ENCODE measurements at places on chromosomes 6 and 20. TPM values are rescaled to one million over a fixed set of nuclear protein-coding genes. Genes with fewer than 3 reads are reported as not detected.

Gene SLC22A2
- total RNA-seq: not detected

Gene GSTA3
- total RNA-seq: not detected

Gene RIMS4
- not detected for total RNA-seq

Gene TREML2
- total RNA-seq: not detected

Gene GDAP1L1
- not detected for total RNA-seq

Gene BNIP5
- 5.7 TPM for total RNA-seq

Gene EFCAB8
- 0.45 TPM for total RNA-seq

GRCh38 chr6:56525974-56526789 lies 116.5 kb downstream of the DST start:
- DNase-seq: no peak
- H3K27me3 ChIP-seq: no peaks in the 10 kb centered on the region
- H3K4me1 ChIP-seq: peaks cover 51% of the 10 kb centered on the region
- no peak overlapping the region for H3K27ac ChIP-seq
- H3K36me3 ChIP-seq: no peaks in the 10 kb centered on the region

- peaks cover 11% of the 10 kb centered on the region for H3K4me1 ChIP-seq
- H3K27ac ChIP-seq: no peak overlapping the region
- H3K4me3 ChIP-seq: no peak overlapping the region
- no peaks in the 10 kb centered on the region for H3K27me3 ChIP-seq
Measured at GRCh38 chr20:57701651-57702050, 8.2 kb downstream of the PMEPA1 start.

- no peak for DNase-seq
- H3K4me1 ChIP-seq: peaks cover 31% of the 10 kb centered on the region
- no peak overlapping the region for H3K4me3 ChIP-seq
- H3K27me3 ChIP-seq: no peaks in the 10 kb centered on the region
Measured at GRCh38 chr6:43089874-43090558, 13.9 kb downstream of the PTK7 start.

DNA sequence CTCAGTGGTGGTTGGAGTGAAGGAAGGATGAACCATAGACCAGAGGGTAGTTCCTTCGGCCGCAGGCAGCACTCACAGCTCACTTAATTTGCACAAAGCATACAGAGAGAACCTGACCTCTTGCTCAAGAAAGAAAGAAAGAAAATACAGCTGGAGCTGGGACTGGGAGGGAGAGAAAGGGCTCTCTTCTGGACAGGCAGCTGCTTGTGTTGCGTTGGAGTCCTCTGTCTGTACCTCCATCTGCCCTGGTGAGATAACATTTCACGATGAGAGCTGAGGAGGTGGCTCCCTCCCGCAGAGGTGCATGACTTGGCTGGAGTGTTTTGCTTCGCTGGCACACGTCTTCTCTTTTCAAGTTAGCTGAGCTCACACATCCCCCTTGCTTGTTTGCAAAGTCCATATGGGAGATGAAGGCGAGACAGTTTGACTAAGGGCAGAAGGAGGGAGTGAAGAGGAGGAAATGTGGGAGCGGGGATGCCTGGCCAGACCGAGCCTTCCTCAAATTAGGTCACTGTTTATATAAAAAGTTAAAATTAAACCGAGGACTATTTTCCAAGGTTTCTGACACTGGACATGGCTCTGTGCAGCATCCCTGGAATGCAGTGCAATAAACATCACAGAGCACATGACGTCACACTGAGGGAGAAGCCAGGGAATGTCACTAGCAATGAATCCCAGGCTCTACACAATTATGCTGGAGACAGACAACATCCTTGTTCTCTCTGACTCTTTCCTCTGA lies 359.4 kb downstream of the CD83 start:
- H3K27me3 ChIP-seq: no peaks in the 10 kb centered on the region
- peak; percentile 96 for DNase-seq
- H3K4me3 ChIP-seq: no peak overlapping the region
- H3K27ac ChIP-seq: peak overlapping the region; percentile 88
- H3K4me1 ChIP-seq: peaks cover 18% of the 10 kb centered on the region
- no peaks in the 10 kb centered on the region for H3K36me3 ChIP-seq

DNA sequence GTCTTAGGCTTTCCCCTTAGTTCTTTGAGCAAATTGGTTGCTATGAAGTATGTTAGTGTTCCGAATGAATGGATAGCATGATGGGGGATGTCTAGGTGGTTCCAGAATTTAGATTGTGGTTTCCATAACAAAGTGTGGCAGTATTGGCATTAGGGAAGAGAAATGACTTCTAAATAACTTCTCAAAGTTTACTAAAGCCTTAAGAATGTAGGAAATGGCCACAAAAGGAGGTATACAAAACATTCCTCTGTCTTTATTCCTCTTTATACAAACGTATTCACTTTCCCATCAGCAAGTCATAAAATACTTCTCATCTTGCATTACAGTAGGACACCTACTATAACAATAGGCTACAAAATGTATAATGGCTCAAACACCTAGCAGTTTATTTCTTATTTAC lies 279.6 kb downstream of the ESR1 start:
- H3K27ac ChIP-seq: no peak overlapping the region
- H3K4me3 ChIP-seq: no peak overlapping the region
- no peak for DNase-seq
- H3K27me3 ChIP-seq: no peaks in the 10 kb centered on the region
- no peaks in the 10 kb centered on the region for H3K36me3 ChIP-seq

DNA sequence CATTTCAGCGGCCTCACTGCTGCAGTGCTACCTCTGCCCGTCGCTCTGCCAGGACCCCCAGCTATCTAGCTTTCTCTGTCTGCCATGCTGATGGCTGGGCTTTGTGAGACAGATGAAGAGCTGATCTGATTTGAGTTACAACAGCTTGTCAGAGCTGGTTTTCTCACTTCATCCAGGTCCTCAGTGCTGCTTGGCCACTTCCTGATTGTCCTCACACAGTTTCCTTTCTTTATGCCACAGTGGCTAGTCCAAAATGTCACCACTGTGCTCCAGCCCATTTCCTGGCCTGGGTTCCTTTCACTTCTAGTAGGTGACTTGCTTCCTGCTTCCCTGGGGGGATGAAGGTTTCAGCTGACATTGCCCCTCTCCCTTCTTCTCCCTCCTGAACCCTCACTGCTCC lies 35.4 kb downstream of the FNDC1 start:
- no peaks in the 10 kb centered on the region for H3K4me1 ChIP-seq
- no peak overlapping the region for H3K4me3 ChIP-seq
- H3K27me3 ChIP-seq: no peaks in the 10 kb centered on the region
- DNase-seq: no peak
- no peaks in the 10 kb centered on the region for H3K36me3 ChIP-seq
- H3K27ac ChIP-seq: no peak overlapping the region

DNA sequence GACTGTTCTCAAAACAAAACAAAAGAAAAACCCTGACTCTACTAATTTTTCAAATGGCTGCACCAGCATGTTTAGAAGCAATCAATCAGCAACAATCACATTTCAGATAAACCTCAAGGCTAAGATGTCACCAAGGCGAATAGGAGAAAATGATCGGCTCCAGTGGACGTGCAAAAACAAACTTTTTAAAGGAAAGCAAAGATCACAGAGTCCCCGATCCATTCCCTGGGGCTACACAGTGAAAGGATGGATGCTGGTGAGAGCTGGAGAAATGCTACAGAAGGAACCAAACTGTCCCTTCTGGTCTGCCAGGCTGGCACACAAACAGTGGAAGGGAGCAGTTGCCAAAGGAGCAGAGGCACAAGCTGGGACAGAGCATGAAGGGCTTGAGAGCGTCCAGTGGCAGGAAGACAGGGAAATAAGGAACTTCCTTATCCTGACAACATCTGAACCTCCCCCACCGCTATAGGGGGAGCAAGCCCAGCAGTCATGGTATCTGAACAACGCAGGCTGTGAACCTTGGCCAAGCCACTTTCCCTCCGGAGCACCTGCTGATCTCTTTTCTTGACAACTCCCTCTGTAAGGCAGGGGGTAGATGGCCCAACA lies 73.7 kb upstream of the HIVEP1 start:
- no peaks in the 10 kb centered on the region for H3K36me3 ChIP-seq
- H3K27ac ChIP-seq: no peak overlapping the region
- no peaks in the 10 kb centered on the region for H3K27me3 ChIP-seq

GRCh38 chr6:156942266-156942665 lies 165.1 kb downstream of the ARID1B start:
- no peak for DNase-seq
- peaks cover 59% of the 10 kb centered on the region for H3K4me1 ChIP-seq
- no peak overlapping the region for H3K4me3 ChIP-seq
- H3K36me3 ChIP-seq: no peaks in the 10 kb centered on the region

- no peaks in the 10 kb centered on the region for H3K27me3 ChIP-seq
- H3K4me3 ChIP-seq: no peak overlapping the region
- DNase-seq: no peak
- no peak overlapping the region for H3K27ac ChIP-seq
- H3K4me1 ChIP-seq: no peaks in the 10 kb centered on the region
- peaks cover 3% of the 10 kb centered on the region for H3K36me3 ChIP-seq
Measured at GRCh38 chr6:38542031-38542430, 97.7 kb downstream of the BTBD9 start.

DNA sequence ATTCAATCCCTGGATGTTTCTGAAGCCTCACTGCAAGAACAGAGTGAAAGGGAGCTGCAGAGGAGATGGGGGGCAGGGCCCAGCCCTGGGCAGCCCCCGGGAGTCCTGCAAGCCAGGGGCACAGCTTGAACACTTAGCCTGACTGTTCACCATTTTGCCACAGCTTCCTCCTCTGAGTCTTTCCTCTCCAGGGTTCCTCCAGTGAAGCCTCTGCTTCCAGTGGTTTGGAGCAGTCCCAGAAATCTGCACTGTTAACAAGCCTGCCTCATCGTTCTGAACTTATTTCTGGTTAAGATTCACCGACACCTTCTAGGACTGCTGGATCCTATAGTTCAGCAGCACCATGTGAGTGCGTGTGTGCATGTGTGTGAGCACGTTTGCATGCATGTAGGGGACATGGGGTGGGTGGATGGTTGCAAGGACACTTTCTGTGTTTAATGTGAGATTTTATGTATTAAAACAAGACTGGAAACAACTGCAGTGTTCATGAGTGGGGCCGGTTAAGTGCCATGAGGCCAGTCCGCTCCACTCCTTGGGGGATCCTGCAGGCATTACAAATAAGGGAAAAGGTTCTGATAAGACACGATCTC lies 24.6 kb downstream of the CEBPB start:
- no peak overlapping the region for H3K4me3 ChIP-seq
- no peaks in the 10 kb centered on the region for H3K27me3 ChIP-seq
- no peak overlapping the region for H3K27ac ChIP-seq
- peaks cover 13% of the 10 kb centered on the region for H3K4me1 ChIP-seq
- DNase-seq: peak; percentile 44
- no peaks in the 10 kb centered on the region for H3K36me3 ChIP-seq

- no peak overlapping the region for H3K27ac ChIP-seq
- DNase-seq: peak; percentile 94
- no peak overlapping the region for H3K4me3 ChIP-seq
- H3K27me3 ChIP-seq: peaks cover 10% of the 10 kb centered on the region
Measured at GRCh38 chr6:106979435-106979884, 4.9 kb upstream of the CD24 start.

DNA sequence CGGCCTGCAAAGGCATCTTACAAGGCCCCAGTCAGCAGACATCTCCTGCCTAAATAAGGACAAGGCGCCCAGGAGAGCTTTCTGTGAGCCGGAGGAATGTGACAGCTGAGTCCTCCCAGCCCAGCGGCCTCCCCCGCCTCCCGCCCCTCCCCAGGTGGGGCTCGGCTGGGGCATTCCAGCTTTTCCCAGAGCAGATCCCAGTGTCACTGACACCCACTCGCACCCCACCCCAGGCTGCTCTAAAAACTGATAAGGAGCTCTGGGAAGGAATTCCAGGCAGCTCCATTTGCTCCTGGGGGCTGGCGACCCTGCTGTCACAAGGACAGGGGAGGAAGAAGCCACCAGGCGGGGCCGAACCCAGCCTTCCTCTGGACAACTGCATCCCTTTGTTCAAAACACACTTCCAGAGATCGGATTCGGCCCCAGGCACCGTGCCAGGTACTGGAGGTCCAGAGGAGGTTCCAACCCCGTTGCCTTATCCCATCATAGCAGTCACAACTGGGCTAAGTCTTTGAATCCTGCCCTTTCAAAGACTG lies 49.7 kb downstream of the JPH2 start:
- peak overlapping the region; percentile 62 for H3K27ac ChIP-seq
- no peaks in the 10 kb centered on the region for H3K27me3 ChIP-seq
- no peaks in the 10 kb centered on the region for H3K4me1 ChIP-seq
- DNase-seq: no peak
- H3K36me3 ChIP-seq: no peaks in the 10 kb centered on the region

DNA sequence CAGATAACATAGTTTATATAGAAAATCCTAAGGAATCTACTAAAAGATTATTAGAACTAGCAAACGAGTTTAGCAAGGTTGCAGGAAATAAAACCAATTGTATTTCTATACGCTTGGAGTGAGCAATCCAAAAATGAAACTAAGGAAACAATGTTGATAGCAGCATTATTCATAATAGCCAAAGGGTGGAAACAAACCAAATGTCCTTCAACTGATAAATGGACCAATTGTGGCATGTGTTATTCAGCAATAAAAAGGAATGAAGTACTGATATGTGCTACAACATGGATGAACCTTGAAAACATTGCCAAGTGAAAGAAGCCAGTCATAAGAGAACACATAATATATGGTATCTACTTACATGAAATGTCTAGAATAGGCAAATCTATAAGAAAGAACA lies 101.0 kb upstream of the VSTM2L start:
- H3K4me3 ChIP-seq: no peak overlapping the region
- H3K36me3 ChIP-seq: peaks cover 66% of the 10 kb centered on the region
- no peak overlapping the region for H3K27ac ChIP-seq
- no peaks in the 10 kb centered on the region for H3K4me1 ChIP-seq
- no peak for DNase-seq

- DNase-seq: no peak
- peak overlapping the region; percentile 98 for H3K27ac ChIP-seq
- H3K27me3 ChIP-seq: no peaks in the 10 kb centered on the region
- no peaks in the 10 kb centered on the region for H3K36me3 ChIP-seq
- peaks cover 58% of the 10 kb centered on the region for H3K4me1 ChIP-seq
Measured at GRCh38 chr6:110878751-110879522, 4.4 kb downstream of the AMD1 start.

DNA sequence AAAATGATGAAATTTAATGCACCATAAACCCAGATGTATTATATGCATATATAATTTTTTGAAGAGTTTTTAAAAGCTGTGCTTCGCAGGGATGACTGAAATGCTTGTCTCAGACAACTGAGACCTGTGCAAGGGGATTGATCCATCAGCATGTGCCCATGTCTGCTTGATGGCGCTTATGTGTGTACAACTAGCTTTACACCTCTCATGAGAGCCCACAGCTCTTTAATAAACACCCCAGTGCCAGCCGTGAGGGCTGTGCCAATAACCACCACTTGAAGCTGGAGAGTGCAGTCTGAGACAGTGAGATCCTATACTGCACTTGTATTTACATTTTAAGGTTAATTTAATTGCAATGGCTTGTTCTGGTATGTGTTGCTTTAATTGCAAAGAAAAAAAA lies 225.5 kb downstream of the BCKDHB start:
- peaks cover 9% of the 10 kb centered on the region for H3K4me1 ChIP-seq
- H3K27ac ChIP-seq: no peak overlapping the region
- no peaks in the 10 kb centered on the region for H3K27me3 ChIP-seq
- no peak overlapping the region for H3K4me3 ChIP-seq
- no peaks in the 10 kb centered on the region for H3K36me3 ChIP-seq

DNA sequence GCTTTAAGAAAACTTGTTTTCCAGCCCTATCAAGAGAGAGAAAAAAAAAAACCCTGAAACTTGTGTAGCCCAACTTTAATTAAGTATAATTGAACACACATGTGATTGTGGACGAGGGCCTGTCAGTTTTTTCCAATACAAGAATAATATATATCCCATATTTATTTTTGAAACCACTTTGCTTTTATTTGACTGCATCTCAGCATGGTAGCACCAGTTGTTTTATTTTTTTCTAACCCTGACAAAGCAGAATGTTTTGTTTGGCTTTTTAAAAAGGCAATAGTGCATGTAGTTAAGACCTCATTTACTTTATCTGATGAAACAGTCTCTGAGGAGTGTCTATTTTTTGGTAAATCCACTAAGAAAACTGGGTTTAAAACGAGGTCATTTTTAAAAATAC lies 257.7 kb downstream of the CDKAL1 start:
- no peak overlapping the region for H3K4me3 ChIP-seq
- H3K27me3 ChIP-seq: no peaks in the 10 kb centered on the region
- peaks cover 8% of the 10 kb centered on the region for H3K4me1 ChIP-seq
- H3K27ac ChIP-seq: no peak overlapping the region
